ENCODE measurements at places on chromosomes 3 and 15.

- no peak for DNase-seq
Measured at GRCh38 chr3:170024581-170024980, 13.2 kb upstream of the GPR160 start.

- no peak for DNase-seq
Measured at GRCh38 chr3:18438586-18438985, 13.4 kb upstream of the SATB1 start.

- peak; percentile 82 for DNase-seq
Measured at GRCh38 chr15:69475769-69476358, 23.2 kb downstream of the RPLP1 start.

DNA sequence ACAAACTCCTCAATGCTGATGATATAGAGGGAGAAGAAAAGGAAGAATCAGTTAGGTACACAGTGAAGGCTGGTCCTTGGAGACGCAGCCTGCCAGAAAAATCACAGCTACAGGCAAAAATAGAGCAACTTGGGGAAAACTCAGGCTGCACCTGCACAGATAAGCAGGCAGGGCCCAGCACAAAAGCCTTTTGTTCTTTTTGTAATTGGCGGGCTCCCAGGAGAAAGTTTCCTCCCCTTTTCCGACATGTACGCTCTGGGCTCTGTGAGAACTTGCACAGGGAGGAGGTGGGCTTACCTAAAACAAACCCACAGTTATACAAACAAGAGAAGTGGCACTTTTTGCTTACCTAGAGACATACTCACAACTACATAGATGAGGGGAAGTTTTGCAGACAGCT, 813.4 kb upstream of the EPHA6 start:
- DNase-seq = no peak

Data from PC-9 (cell line).